ENCODE measurements at places on chromosomes 7 and 10. TPM values are rescaled to one million over a fixed set of nuclear protein-coding genes. Genes with fewer than 3 reads are reported as not detected.

The NPC1L1 gene
- not detected for total RNA-seq

The SH2D4B gene
- total RNA-seq = not detected

The PIP gene
- total RNA-seq = not detected

The TMEM196 gene
- not detected for total RNA-seq

The ZSCAN25 gene
- total RNA-seq = 14.2 TPM

The CYP2E1 gene
- 0.18 TPM for total RNA-seq

The CC2D2B gene
- 0.24 TPM for total RNA-seq

The LRRC18 gene
- total RNA-seq = not detected

The GPR85 gene
- total RNA-seq = 0.63 TPM

The ZNF487 gene
- total RNA-seq = 2.7 TPM

The GRM8 gene
- total RNA-seq = not detected

The LIPM gene
- total RNA-seq = 0.11 TPM

The GPR141 gene
- not detected for total RNA-seq

The GRID2IP gene
- total RNA-seq = 0.14 TPM

The PRXL2A gene
- total RNA-seq = 53.7 TPM

The C7orf33 gene
- total RNA-seq = not detected

The ADCY1 gene
- total RNA-seq = 0.56 TPM

The RAB19 gene
- total RNA-seq = 0.21 TPM

The PON3 gene
- total RNA-seq = 2.0 TPM

The SEPTIN7 gene
- 253 TPM for total RNA-seq

The SORBS1 gene
- total RNA-seq = 0.74 TPM

The C7orf57 gene
- 0.28 TPM for total RNA-seq

The OAT gene
- total RNA-seq = 268 TPM

The COL1A2 gene
- 0.60 TPM for total RNA-seq

The MUC3A gene
- total RNA-seq = 0.17 TPM

The CCL26 gene
- total RNA-seq = not detected

The SFMBT2 gene
- total RNA-seq = 1.4 TPM

The BRAT1 gene
- 26.6 TPM for total RNA-seq
